Activated CD4-positive, alpha-beta memory T cell treated with anti-CD3 and anti-CD28 coated beads for 36 hours (primary cell): ENCODE measurements at places on chromosomes 1 and 21.
A peak's percentile ranks its signal among the peaks of the same experiment; 100 is the strongest.

GRCh38 chr1:62727656-62728407 lies 39.6 kb upstream of the DOCK7 start:
- DNase-seq, result no peak

GRCh38 chr1:89687254-89687653 lies 54.3 kb downstream of the LRRC8C start:
- no peak for DNase-seq

- DNase-seq, result peak; percentile 5
Measured at GRCh38 chr1:25657883-25658760, 41.5 kb downstream of the MAN1C1 start.

- no peak for DNase-seq
Measured at GRCh38 chr1:211932231-211932932, 101.8 kb upstream of the LPGAT1 start.

DNA sequence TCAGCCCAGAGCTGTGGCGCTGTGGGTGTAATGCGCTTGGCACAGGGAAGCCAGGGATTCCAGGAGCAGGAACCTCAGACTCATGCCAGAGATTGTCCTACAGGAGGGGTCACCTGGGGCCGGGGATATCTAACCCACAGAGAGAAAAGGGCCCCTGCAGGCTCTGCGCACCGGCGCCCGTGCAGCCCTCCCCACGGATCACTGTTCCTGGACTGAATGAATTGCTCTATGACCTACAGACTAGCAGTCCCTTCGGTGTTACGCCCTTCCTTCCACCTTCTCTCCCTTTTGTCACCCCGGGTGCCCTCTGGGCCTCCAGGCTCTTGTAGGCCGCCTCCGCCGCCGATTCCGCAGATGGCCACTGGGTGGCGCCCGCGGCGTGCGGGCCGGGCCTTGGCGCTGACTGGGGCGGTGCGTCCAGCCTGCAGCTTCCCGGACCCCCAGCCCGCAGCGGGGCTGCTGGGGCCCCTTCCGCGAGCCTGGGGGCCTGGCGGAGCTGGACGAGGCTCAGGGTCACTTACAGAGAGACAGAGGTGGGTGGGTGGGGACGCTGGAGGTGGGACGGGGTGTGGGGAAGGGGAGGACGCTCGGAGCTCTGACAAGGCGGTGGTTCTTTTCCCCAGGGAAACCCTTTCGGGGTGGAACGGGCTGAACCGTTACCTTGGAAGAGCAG lies 101.3 kb downstream of the IER5 start:
- peak; percentile 81 for DNase-seq

- DNase-seq, result no peak
Measured at GRCh38 chr1:37575692-37576091, 19.0 kb downstream of the DNALI1 start.

DNA sequence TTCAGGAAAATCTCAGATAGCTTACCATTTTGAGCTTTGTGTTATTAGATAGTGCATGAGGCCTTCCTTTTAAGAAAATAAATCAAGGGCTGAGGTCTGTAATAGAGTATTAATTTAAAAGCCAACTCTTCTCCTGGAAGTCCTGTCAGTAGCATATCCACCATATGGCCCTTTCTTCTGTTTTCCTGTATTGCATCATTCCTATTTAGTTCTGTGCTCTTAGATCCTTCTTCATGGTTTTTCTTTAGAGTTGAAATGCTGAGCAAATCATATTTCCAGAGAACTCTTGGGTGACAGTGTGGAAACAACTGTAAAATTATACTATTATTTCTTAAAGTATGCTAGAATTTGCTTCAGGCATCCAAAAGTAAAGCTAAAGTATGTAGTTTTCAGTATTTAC lies 91.7 kb downstream of the TTC3 start:
- DNase-seq, result no peak

DNA sequence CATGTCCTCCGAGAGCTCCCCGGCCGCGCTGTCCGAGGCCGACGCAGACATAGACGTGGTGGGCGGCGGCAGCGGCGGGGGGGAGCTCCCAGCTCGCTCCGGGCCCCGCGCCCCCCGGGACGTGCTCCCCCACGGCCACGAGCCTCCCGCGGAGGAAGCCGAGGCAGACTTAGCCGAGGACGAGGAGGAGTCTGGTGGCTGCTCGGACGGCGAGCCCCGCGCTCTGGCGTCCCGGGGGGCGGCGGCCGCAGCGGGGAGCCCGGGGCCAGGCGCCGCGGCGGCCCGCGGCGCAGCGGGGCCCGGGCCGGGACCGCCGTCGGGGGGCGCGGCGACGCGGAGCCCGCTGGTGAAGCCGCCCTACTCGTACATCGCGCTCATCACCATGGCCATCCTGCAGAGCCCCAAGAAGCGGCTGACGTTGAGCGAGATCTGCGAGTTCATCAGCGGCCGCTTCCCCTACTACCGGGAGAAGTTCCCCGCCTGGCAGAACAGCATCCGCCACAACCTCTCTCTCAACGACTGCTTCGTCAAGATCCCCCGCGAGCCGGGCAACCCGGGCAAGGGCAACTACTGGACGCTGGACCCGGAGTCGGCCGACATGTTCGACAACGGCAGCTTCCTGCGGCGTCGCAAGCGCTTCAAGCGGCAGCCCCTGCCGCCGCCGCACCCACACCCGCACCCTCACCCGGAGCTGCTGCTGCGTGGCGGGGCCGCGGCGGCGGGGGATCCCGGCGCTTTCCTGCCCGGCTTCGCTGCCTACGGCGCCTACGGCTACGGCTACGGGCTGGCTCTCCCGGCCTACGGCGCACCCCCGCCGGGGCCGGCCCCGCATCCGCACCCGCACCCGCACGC lies 547 bp downstream of the FOXD2 start:
- peak; percentile 42 for DNase-seq

- no peak for DNase-seq
Measured at GRCh38 chr1:41784531-41785274, 134.0 kb downstream of the HIVEP3 start.

GRCh38 chr1:211476200-211476849 lies 15.6 kb downstream of the RD3 start:
- peak; percentile 84 for DNase-seq

DNA sequence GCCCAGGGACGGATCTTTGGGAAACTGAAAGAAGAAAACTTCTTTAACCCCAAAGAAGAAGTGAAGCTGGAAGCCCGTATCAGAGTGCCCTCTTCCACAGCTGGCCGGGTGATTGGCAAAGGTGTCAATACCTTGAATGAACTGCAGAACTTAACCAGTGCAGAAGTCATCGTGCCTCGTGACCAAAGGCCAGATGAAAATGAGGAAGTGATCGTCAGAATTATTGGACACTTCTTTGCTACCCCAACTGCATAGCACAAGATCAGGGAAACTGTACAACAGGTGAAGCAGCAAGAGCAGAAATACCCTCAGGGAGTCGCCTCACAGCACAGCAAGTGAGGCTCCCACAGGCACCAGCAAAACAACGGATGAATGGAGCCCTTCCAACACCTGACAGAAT lies 114.0 kb downstream of the NBPF12 start:
- DNase-seq, result no peak

GRCh38 chr21:22421416-22422180 lies 1423.4 kb downstream of the NCAM2 start:
- DNase-seq, result no peak

- no peak for DNase-seq
Measured at GRCh38 chr1:55320891-55321290, 105.7 kb upstream of the USP24 start.

DNA sequence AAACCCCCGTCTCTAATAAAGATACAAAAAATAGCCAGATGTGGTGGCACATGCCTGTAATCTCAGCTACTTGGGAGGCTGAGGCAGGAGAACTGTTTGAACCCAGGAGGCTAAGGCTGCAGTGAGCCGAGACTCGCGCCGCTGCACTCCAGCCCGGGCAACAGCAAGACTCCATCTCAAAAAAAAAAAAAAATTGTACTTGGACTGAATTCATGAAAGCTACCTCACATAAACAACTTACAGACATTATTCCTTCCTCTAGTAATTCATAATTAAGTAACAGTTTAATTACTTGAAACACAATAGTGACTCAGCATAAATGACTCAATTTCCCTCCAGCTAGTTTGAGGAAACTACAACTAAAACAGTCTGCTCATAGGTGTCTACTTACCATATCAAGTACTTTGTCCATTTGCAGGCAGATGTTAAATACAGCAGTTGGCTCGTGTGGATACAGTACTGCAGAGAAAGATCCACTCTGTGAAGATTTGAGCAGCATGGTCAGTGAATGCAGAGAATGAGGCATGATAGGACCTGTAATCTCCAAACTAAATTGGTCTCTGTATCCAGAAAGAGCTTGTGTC lies 9.4 kb downstream of the DONSON start:
- no peak for DNase-seq

DNA sequence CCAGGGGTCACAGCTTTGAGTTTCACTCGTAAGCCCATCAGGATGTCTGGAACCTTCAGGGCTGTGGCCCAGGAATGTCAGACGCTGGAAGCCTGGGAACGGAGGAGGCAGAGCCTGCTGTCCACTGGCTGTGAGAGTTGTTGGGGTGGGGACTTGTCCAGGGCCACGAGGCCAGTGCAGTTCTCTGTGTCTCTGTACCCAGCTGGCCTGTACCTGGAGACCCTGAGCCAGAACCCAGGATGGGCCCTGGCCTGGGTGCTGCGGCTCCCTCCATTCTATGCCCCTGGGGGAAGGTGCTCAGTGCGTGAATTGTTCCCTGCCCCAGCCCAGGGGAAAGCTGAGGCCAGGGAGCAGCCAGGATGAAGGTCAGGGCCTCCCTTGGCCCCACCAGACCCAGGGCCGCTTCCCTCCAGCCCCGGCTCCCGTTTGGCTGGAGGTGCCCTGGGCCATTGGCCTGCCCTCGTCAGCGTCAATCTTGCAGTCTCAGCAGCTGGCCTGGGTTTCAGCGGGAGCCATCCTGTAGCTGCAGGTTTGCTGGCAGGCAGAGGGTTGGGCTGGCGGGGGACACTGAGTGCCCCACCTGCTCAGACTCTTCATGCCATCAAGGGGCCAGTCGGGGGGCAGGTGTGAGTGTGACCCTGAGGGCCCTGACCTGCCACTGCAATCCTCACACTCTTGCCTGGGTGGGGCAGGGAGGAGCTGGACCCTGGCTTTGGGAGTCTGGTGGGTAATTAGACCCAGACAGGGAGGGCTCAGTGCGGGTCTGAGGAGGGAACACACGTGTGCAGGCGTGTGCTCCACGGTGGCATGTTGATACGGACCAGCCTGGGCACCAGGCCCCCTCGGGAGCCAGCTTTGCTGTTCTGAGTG lies 724 bp upstream of the CALML6 start:
- no peak for DNase-seq

DNA sequence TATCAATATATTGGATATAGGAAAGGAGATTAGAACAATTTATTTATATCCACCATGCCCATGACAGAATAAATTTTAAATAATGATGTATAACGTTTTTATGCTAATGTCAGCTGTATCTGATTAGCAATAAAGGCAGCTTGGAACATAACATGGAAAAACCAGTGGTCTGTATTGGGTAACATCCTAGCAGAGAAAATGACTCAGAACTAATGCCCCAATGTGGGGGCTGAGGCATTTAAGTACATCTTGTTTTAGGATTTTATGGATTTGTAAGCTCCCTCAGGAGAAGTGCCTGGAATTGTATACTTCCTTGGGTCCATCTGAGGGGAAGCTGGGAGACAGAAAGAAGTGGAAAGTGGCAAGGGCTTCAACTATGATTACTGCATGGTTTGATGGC lies 82.3 kb downstream of the HMCN1 start:
- DNase-seq, result no peak

- DNase-seq, result no peak
Measured at GRCh38 chr1:12409681-12410080, 179.9 kb downstream of the VPS13D start.

- DNase-seq, result no peak
Measured at GRCh38 chr1:177798614-177799013, 171.2 kb downstream of the SEC16B start.

DNA sequence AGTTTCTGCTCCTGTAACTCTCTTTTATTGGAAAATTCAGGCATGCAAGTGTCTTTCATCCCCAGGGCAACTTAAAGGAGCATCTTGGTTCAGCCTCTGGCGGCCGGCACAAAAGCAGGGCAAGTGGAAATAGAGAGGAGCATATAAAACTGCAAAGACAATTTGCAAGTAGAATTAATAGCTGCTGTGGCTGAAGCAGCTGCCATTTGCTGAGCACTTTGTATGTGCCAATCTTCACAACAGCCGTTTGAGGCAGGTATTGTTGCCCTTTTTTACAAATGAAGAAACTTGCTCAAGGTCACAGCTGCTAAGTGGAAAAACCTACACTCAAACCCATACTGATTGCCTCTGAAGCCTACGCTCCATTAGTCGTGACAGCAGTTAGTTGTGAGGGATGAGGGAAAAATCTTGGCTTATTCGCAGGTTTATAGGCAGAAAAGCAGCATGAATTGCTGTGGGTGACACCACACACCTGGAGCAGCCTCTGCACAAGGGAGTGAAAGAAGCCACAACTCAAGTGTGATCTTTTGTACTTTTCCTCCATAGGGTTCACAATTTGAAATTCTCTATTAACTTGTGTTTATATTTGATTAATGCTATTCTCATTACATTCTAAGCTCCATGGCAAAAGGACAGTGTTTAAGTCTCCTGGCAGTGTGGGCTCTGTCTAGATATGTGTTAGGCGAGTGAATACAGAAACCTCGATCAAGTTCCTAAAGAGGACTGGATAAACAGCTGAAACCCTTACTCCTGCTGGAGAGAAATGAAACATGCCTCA lies 99.0 kb upstream of the BEND5 start:
- no peak for DNase-seq
